AG09309 (cell line): ENCODE measurements at places on chromosomes 16 and 17.

GRCh38 chr16:29854520-29855100 is 8.4 kb downstream of the CDIPT start:
- no peak for DNase-seq

- DNase-seq = no peak
Measured at GRCh38 chr16:9258423-9259051, 167.1 kb downstream of the HAPSTR1 start.

- no peak for DNase-seq
Measured at GRCh38 chr16:15907863-15908478, 19.6 kb upstream of the CEP20 start.

- DNase-seq = no peak
Measured at GRCh38 chr17:50194140-50194933, 7.1 kb downstream of the COL1A1 start.

DNA sequence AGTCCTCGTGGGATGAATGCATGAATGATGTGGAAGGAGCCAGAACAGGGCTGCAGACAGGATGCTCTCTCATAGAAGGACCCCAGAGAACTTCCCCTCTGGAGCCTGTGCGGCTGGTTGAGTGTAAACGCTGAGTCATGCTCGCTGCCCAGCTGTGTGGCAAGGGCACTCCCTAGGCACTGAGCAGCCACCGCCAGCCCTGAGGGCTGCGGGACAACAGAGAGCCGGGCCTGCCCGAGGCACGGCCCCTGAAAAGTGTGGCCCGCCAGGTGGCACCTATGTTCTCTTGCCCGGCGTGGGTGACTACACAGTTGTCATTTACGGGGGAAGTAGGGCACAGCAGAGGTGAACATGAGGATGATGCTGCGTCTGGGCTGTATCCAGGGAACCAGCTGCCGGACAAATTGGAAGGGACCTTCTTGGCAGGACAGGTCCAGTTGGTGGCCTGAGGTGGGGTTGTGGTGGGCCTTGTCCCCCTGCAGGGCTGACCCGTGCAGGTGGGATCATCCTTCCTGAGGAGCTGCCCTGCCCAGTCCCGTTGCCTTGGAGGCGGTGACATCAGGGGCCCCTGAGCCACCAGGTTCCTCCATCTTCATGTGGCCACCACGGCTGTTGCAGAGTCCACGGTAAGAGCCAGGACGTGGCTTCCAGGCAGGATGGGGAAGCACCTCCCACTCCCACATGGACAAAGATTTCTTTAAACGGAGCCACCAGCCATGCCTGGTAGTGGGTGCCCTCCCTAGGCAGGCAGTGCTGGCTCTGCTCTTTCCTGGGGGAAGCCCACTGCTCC is 94.8 kb upstream of the CBX4 start:
- no peak for DNase-seq
